CD4-positive, alpha-beta T cell treated with Interleukin-6 at 100 ng/mL for 8 hours (primary cell): ENCODE measurements at places on chromosomes 6 and 20.

DNA sequence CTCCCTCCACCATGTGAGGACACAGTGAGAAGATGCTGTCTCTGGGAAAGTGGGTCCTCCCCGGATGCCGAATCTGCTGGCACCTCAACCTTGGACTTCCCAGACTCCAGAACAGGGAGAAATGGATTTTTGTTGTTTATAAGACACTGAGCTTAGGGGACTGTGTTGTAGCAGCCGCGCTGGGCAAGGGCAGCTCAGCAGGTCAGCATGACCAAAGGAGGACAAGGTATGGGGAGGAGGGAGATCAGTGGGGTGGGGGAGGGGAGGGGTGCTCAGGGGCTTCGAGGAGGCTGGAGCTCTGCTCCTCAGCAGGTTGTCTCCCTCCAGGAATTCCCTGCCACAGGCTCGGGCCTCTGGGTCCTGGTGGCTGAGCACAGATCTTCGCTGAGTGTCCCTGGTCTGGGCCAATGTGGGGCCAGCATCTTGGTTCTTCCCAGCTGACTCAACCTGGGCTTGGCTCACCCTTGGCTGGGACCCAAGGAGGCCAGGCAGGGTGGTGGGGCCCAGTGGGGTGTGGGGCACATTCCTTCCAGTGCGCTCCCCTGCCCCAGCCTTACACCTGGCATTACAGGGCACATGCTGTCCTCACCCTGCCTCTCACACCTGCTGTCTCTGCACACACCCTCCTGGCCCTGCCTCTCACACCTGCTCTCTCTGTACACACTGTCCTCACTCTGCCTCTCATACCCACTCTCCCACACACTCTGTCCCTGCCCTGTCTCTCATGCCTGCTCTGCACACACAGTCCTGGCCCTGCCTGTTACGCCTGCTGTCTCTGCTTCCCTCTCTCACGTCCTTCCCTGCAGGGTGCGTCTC is 107.3 kb downstream of the SYCP2 start:
- no peak for DNase-seq

DNA sequence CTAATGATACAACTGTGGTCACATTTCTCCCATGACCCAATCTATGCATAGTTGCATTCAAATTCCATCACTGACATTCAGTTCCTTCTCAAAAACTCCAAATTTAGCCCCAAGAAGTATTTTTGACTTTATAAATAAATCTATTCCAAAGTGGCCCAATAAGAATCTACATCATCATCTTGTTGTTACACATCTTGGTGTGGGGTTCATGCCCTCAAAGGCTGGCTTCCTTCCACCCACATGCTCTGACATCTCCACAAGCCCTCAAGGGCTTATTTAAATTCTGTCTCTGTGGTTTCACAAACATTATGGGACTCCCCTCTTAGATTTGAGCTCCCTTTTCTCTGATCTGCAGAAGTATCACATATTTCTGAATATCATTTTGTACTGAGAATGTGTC is 585.3 kb upstream of the BTBD3 start:
- no peak for DNase-seq

- DNase-seq = no peak
Observed at GRCh38 chr6:48757661-48758060, 646.7 kb upstream of the PTCHD4 start.

GRCh38 chr20:9306521-9306920 is 207.9 kb upstream of the LAMP5 start:
- DNase-seq = no peak

DNA sequence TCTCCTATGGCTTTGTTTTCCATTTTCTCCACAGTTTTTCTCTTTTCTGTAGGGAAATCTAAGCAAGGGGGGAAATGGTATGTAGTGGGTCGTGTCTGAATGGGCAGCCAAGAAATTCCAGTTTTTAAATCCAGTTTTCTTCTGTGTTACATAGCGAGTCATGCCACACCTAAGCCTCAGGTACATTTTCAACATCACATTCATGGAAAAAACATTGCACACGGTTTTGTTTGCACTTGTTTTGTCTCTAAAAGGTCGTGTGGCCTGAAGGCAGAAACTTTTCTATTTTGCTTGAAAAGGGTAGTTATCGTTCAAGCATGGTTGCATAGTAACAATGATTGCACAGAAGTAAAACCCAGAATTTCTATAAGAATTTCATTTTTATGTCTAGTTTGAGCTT is 70.5 kb downstream of the MOXD1 start:
- DNase-seq = no peak
